ENCODE measurements at places on chromosomes 7 and 10.

DNA sequence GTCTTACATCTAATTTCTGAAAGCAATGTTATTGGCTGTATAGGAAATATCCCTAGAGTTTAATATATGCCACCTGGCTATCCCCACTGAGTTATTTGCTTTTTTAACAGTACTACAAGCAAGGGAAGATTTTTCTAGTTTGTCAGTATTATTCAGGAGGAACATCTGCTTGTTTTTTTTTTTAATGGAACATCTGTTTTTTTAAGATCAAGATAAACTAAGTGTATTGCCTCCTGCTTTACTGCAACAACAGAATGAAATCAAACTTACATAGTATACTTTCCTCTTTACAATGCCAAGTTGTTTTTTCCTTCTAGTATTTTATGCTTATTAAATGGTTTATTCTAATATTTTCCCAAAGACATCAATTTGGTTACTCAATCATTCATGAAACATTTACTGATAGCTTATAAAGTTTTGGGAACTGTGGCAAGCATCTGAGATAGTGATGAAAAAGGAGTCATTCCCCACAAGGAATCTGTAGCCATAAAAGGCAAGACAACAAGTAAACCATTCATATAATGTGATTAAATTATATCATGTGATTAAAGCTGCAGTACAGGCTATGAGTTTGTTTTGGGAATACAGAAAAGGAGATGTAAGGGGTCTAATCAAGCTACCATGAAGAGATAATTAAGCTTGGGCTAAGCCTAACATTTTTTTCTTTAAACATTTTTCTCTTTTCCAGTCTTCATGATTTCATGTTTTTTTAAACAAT, 17.4 kb downstream of the MTPN start:
- no peak for DNase-seq

- DNase-seq, result no peak
These were observed 465 bp upstream of the TRIM24 start for GRCh38 chr7:138459413-138460175.

- DNase-seq, result no peak
These were observed 107.0 kb upstream of the PARD3 start for GRCh38 chr10:34922138-34922537.

- DNase-seq, result no peak
These were observed 12.4 kb downstream of the LRRC27 start for GRCh38 chr10:132344386-132344785.

DNA sequence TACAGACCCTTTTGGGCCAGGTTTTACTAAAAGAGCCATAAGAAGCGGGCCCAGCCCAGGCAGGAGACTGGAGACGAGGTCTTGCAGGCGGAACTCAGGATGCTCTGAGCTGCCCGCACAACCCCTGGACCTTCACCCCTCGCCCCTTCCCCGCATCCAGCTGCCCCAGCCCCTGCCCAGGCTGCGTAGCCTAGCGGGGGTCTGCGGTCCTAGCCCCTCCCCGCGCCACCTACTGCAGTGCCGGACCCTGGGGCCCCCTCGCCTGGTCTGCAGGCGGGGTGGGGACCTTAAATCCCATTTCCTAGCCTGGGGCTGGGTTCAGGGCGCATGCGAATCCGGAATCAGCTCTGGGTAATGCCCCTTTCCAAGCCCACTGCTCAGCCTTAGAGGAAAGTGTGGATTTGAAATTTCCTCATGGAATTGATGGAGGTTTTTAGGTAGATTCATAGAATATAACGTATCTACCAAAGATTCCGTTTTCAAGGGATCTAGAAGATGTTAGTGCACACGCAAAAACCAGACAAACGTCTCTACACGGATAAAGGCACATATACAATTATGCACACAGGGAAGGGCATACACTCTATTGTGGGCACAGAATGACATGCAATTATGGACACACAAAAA, 546 bp upstream of the HOXA3 start:
- peak; percentile 31 for DNase-seq

- no peak for DNase-seq
These were observed 152.0 kb downstream of the CCDC3 start for GRCh38 chr10:12849319-12850181.

GRCh38 chr7:106812027-106812643, 52.9 kb upstream of the PIK3CG start:
- no peak for DNase-seq

GRCh38 chr7:116399819-116400218, 99.7 kb upstream of the CAV2 start:
- no peak for DNase-seq

DNA sequence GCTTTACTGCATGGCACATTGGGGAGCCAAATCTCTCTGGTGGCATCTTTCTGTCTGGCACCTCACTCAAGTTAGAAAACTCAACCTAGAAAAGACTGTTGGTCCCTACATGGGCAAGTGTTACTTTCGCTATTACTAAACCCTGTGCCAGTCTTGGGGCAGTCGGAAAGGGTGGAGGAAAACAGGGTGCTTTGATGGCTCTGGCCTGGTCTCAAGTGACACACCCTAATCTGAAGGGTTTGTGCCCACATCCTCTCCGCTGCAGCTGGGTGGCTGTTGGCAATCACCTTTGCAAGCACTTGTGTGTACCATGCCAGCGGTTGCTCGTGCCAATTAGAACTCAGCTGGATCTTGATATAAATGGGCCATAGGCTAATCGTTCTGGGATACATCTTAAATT, 159.8 kb upstream of the ITGB1 start:
- no peak for DNase-seq

- no peak for DNase-seq
These were observed 17.7 kb upstream of the WIPI2 start for GRCh38 chr7:5172196-5172775.

GRCh38 chr10:60420991-60421894, 31.6 kb upstream of the ANK3 start:
- no peak for DNase-seq

DNA sequence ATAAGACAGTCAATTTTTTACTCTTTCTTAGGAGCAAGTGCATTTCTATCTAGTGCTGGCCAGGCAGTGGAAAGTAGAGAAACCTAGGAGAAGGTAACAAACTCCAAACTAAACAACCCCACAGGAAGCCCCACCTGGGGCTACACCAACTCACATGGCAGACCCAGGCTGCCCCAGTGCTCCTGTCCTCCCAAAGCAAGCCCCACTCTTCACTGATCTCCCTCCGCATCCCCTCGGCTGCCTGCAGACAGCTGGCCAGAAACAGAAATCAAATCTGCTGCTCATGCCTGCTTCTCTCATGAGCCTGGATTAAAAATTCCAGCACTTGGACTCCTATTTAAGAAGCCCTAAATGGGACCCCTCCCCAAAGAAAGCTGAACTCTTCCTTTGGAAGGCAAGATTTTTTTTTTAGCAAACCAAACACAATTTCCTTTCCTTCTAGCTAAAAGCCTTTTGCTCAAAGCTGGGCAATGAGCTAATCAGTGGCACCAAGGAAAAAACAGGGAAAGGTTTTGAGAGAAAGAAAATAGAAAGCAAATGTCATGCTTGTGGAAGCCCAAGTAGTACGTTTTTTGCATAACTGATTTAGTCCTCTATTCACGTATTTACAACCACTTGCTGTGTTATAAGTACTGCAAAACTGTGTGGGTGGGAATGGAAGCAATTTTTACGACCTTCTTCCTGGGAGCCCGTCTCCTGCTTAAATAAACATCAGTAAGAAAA, 10.8 kb downstream of the PDE1C start:
- DNase-seq, result peak; percentile 28

DNA sequence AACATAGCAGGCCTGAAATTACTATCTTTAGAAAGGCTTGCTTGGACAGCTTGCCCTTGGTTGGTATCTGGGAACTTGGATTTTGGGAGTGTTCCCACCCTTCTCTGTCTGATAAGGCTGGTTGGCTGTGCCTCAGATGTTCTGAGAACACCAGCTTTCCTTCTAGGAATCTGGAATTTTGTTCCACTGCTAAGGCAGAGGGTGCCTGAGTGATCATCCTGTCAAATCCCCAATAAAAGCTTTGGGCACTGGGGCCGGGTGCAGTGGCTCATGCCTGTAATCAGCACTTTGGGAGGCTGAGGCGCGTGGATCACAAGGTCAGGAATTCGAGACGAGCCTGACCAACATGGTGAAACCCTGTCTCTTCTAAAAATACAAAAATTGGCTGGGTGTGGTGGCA, 5.0 kb downstream of the TRUB1 start:
- no peak for DNase-seq

DNA sequence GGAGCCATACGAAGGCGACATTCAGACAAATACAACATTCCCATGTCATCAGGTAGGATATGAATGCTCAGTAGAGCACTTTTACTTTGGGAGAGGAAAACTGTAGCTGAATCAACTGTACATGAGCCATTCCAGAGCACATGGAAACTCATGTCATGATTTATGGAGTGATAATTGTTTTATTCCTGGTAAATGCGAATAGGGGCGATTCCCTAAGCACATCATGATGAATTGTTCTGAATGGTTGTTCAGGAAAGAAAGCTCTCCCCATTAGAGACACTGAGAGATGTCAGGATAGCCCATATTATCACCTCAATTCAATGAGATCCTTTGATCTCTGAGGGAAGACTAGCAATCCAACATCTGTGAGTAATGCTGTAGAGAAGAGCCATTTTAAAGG, 243.6 kb downstream of the FOXP2 start:
- no peak for DNase-seq

GRCh38 chr7:42227541-42227935, 9.5 kb downstream of the GLI3 start:
- DNase-seq, result no peak

GRCh38 chr10:34758447-34758996, 56.6 kb downstream of the PARD3 start:
- no peak for DNase-seq

DNA sequence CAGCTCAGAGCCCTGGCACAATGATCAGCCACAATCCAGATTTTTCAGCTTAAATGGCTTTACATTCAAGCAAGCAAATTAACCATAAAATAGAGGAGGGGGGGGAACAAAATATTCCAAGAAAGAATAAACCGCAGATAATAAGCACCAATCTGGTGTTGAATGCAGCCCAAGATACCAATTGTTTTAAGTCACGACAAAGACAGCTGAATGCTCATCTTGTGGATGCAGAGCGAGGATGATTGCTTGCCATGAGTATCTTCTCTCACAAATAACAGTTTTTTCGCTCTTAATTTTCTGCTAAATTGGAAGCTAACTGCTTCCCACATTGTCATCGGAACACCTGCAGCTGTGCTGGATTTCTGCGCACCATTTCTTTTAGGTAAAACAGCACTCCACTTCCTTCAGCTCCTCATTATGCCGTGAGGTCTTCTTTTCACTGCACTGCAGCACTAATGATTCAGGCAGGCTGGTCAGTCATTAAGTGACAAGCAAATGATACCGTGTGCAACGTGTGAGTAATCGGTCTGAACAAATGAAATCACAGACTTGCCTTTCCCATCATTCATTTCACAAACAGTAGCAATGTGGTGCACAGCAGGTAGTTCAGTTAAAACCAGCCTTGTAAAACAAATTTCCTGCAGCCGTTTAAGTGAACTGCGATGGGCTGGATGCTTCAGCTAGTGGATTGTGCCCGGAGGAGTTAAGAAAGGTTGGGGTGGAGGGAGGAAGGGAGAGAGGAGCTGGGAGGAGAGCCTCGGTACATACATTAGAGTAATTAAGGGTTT, 106.4 kb upstream of the CDCA7L start:
- no peak for DNase-seq

- no peak for DNase-seq
These were observed 76.3 kb downstream of the FOXL3 start for GRCh38 chr7:366161-366803.

- no peak for DNase-seq
These were observed 12.6 kb upstream of the UBE2D1 start for GRCh38 chr10:58322072-58322834.

DNA sequence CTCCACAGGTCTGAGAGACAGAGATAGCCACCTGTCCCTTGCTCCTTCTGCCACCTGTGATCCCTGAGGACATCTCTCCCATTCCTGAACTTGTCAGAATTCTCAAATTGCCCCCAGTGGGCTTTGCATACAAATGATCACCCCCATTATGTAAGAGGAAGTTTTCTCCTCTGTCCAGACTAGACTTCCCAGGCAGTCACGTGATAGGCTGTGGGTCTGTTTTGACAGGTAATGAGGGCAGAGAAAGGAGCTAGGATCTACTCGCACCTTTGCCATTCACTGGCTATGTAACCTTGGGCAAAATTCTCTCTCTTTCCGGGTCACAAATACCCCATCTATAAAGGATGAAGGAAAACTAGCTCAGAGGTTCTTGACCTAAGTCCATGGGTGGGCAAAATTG, 21.4 kb upstream of the TM9SF3 start:
- no peak for DNase-seq

GRCh38 chr10:89458291-89458690, 43.9 kb downstream of the IFIT5 start:
- DNase-seq, result no peak

DNA sequence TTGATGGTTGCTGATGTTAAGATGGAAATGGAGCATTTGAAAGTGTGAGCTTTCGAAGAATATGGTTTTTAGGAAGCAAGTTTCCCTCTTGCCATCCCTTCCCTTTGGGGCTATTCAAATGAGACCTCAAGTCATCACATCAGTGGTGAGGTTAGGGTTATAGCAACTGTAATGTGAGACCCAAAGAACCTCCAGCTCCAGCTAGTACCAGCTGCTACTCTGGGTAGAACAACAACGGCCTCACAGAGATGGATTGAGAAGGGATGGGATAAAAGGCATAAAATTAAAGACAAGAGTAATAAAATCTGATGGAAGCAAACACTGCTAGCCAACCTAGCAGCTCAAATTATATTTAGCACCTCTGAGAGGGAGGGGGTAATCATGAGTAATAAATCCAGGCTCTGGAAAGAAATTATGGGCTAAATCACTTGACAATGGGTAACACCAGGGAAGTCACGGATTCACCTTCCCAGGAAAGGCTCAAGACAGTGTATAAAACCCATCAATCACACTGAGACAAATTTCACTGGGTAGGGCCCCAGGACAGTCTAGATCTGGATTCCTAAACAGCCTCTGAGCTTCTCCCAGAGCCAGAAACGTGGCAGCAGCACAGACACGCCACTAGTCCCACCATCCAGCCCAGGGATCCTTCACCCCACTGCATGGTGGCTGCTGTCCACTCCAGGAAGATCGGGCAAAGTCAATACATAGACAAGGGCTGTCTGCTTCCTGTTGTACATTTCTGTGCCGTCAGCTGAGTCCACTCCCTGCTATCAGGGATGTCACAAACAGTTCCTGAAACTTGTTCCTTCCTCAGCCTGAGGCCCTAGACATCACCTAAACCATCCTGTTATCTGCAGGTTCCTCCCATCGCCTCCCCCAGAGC, 151.1 kb downstream of the GFRA1 start:
- no peak for DNase-seq

DNA sequence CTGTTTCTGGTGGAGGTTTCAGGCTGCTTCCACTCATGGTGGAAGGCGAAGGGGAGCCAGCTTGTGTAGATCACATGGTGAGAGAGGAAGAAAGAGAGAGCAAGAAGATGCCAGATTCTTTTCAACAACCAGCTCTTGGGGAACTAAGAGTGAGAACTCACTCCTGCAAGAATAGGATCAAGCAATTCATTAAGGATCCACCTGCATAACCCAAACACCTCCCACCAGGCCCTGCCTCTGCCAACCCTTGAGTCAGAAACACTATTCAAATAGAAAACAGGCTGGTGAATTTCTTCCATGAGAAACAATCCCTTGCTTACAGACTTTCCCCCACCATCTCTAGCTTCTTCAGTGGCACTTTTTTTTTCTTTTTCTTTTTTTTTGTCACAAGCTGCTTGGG, 317.2 kb downstream of the GPR158 start:
- DNase-seq, result no peak

All from D341Med (cell line).